ENCODE measurements at places on chromosomes 6 and 20.

- DNase-seq, result no peak
These were observed 58.7 kb upstream of the ARMC2 start for GRCh38 chr6:108789475-108789874.

GRCh38 chr6:47446669-47447330 lies 30.8 kb upstream of the CD2AP start:
- DNase-seq, result no peak

- DNase-seq, result no peak
These were observed 774.5 kb downstream of the EYS start for GRCh38 chr6:64932486-64932885.

GRCh38 chr6:33761922-33762629 lies 15.4 kb upstream of the IP6K3 start:
- no peak for DNase-seq

DNA sequence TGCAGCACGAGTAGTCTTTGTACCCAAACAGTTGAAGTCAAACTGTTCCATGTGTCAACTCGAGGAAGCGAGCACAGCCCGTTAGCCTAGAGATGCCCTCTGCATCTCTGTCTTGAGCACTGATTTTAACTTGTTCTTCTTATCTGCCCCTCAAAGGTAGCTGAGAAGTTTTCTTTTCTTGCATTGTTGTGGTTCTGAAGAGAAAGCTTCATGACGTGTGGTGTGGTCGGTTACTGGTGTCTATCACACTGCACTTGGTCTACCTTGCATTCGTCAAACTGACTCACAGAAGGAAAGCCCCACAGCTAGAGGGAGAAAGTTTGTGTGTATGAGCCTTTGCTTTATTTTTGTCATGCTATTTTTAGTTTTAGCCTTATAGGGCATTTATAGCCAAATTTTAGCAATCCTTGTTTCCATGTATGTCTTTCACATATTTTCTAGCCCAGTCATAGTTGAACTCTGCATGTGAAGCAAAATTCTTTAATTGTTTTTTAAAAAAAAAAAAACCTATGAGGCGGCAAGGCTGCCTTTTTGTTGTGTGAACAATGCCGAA lies 115.1 kb downstream of the JAG1 start:
- peak; percentile 30 for DNase-seq

DNA sequence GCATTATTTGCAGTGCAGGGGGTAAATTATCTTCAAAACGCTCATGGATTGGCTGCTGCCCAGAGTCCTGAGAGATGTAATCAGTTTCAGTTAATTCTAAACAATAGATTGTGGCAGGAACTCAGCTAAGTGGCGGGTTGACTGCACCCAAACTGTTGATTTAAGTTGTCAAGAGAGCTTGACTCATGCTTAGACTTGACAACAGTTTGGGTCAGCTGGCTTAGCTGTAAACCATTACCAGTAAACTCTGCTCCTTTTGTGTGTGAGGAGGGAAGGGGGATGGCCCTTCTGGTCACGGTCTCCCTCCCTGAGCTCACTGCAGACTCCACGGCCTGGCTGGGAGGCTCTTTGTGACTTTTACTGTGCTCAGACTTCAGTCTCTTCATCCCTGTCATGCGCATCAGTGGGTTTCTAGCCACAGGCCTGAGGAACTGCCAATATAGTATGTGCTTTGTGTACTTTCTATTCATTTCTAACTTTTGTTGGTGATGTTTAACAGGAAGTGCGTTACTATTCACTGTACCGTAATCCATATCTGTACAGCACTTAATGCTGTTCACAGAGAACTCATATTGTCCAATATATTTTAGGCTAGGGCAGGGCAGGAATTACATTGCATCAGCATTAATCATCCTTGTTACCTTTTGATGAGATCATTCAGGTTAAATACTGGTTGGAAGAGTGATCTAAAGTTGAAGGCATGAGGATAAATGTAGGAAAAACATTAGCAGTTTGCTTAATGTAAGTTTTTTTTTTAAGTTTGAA lies 488.3 kb downstream of the CDKAL1 start:
- no peak for DNase-seq

GRCh38 chr6:16249971-16250370 lies 11.6 kb downstream of the GMPR start:
- no peak for DNase-seq

GRCh38 chr20:35886537-35886936 lies 67.8 kb downstream of the SCAND1 start:
- DNase-seq, result no peak

Measured in CD4-positive, alpha-beta T cell treated with Interleukin-4 for 4 hours (primary cell).